ENCODE measurements at places on chromosomes 6 and 20.

GRCh38 chr6:15819226-15819625 is 156.4 kb upstream of the DTNBP1 start:
- no peak for DNase-seq

- no peak for DNase-seq
Observed at GRCh38 chr20:50565383-50565782, 55.2 kb downstream of the PTPN1 start.

- no peak for DNase-seq
Observed at GRCh38 chr20:62772990-62773844, 23.1 kb upstream of the MRGBP start.

- no peak for DNase-seq
Observed at GRCh38 chr6:111558690-111559187, 46.9 kb downstream of the TRAF3IP2 start.

DNA sequence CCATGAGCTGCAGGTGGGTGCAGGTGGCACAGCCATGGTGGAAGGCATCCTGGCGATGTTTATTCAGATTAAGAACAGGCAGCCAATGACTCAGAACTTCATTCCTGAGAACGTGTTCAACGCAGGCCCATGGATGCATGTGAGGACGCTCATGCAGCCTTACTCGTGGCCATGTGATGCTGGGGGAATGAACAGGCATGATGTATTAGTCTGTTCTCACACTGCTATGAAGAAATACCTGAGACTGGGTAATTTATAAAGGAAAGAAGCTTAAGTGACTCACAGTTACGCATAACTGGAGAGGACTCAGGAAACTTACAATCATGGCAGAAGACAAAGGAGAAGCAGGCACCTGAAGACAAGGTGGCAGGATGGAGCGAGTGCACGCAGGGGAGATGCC is 146.6 kb downstream of the RNASET2 start:
- DNase-seq = no peak

DNA sequence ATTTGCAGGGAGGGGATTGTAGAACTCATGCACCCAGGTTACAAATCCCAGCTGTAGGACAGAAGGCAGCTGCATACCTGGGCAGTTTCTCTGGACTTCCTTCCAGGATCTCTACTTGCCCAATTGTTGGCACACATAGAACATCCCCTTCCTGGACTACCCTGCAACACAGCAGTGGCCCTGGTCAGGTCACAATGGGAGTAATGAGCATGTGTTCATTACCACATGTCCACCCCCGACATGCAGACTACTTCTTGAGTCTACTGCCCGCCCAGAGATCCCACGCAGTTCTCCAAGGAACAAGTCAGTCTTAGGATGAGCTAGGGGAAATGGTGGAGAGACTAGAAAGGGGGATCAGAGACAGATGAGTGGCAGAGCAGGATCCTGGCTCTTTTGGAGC is 5.1 kb downstream of the PEX6 start:
- DNase-seq = no peak

- DNase-seq = no peak
Observed at GRCh38 chr6:157983406-157984119, 1.9 kb downstream of the SYNJ2 start.

DNA sequence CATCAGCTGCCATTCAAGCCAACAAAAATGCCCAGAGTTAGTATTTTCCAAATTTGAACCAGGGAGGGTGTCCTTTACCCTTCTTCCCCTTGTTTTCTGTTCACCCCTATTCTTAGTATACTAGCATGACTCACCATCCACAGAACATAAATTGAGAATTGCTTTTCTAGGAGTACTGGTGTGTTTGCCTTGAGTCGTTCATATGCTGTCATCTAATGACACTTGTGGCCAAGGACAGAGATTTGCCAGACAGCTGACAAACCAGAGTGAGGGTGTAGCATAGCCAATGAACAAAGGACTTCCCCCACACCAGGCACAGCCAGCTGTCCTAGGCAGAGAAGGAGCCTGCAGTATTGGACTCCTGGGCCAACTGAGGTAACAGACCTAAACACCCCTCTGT is 62.2 kb downstream of the FILIP1 start:
- no peak for DNase-seq

- DNase-seq = no peak
Observed at GRCh38 chr20:46142124-46142523, 24.0 kb downstream of the CD40 start.

GRCh38 chr20:47489448-47489872 is 12.2 kb upstream of the NCOA3 start:
- DNase-seq = no peak

GRCh38 chr6:44041461-44042260 is 85.6 kb downstream of the MRPL14 start:
- DNase-seq = no peak

GRCh38 chr6:112980676-112981075 is 633.5 kb downstream of the RFPL4B start:
- no peak for DNase-seq

DNA sequence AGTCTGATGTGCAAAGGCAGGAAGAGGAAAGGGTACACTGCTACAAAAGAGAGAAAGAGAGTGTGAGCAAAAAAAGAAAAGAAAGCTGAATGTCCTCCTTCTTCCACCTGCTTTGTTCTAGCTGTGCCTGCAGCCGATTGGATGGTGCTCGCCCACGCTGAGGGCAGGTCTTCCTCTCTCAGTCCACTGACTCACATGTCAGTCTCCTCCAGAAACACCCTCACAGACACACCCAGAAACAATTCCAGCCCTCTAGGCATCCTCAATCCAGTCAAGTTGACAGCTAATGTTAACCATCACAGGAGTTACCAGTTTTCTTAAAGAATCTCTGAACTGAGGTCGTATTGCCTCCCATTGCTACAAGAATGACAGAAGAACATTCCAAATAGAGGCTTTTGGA is 411.9 kb upstream of the SASH1 start:
- DNase-seq = no peak

- DNase-seq = no peak
Observed at GRCh38 chr20:1463971-1464570, 2.6 kb downstream of the NSFL1C start.

DNA sequence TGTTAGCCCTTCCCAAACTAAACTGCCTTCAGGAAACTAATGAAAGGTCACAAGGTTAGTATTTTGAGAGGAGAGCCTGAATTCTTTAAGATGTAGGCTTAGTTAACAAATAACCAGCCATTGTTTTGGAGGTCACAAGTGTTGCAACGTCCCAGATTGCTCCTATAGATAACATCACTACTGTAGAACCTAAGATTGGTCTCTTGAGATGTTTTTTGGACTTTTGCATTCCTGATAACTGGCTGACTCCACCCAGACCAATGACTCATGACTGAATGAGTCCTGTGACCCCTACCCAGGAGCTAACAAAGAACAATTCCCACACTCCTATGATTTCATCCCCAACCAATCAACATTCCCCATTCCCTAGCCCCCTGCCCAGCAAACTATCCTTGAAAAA is 178.8 kb downstream of the SCP2D1 start:
- DNase-seq = no peak

DNA sequence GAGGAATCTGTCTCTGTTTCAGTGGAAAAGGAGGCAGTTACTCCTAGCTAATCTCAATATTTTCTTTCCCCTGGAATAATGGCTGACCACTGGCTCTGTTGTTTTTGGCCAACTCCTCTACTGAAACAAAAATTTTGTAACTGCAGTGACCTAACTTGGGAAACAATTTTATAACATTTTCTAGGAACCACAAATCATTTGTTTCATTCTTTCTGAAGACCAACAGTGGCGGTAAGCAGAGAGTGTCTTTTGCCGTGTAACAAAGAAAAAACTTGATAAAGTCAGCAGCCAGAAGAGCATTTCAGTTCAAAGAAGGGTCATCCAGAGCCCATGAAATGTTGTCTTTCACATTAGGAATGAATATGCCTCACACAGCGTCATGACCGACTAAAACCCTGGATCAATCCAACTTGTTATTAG is 11.8 kb upstream of the BFSP1 start:
- peak; percentile 1 for DNase-seq

DNA sequence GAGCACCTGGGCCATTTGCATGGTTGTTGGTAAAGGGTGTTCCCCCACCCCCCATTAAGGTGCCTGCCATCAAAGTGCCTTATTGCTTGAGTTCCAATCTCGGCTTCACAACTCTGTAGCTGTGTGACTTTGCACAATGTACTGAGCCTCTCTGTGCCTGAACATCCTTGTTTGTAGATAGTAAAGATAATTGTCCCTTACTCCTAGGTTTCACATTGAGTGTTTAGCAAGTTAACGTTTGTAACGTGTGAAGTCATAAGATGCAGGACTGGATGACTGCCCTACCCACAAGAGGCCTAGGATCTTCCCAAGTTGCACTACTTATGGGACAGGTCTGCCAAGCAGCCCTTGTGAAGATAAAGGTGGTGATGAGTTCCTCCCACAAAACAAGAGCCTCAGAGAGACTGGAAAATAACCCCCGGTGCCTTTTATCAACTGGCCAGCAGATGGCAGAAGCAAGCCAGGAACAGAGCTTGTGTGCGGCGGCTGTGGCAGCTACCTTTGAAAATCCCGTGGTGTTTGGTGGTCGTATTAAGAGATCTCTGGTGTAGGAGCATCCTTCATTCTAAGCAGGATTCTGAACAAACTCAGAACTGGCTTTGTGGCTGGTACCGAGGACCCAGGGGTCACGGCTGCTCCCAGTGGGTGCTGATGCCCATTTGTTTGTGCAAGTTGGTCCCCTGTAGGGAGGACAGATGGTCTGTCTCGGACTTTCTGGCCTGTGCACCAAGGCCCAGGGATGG is 99.1 kb downstream of the CDH26 start:
- peak; percentile 46 for DNase-seq

DNA sequence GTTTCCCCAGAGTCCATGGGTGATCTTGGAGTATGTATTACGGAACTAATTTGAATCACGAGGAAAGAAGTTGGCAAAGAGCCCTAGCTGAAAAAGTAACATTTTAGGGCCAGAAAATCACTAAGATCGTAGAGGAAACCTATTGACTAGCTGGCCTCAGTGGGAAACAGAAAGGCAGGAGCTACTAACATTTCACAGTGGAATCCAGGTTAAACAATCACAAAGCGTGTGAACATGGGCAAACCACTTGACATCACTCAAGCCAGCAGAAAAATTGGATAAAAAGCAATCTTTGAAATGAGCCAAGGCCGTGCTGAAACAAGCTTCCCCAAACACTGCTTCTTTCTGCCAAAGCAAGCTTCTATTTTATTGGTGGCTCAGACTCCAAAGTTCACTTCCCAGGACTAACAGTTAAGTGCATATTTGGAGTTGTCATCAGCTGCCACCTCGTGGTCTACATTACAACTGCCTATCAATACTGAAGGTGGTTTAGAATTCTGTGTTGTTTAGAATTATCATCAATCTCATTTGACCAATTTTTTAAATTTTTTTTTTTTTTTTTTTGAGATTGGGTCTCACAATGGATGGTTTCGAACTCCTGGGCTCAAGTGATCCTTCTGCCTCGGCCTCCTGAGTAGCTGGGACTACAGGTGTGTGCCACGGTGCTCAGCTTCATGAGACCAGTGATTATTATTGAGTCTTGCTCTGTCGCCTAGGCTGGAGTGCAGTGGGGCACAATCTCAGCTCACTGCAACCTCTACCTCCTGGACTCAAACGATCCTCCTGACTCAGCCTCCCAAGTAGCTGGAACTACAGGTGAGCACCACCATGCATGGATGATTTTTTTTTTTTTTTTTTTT is 10.6 kb downstream of the RPS10 start:
- no peak for DNase-seq

- DNase-seq = no peak
Observed at GRCh38 chr20:17616480-17617211, 46.8 kb downstream of the DSTN start.

- DNase-seq = no peak
Observed at GRCh38 chr6:104969108-104969507, 12.2 kb downstream of the LIN28B start.

DNA sequence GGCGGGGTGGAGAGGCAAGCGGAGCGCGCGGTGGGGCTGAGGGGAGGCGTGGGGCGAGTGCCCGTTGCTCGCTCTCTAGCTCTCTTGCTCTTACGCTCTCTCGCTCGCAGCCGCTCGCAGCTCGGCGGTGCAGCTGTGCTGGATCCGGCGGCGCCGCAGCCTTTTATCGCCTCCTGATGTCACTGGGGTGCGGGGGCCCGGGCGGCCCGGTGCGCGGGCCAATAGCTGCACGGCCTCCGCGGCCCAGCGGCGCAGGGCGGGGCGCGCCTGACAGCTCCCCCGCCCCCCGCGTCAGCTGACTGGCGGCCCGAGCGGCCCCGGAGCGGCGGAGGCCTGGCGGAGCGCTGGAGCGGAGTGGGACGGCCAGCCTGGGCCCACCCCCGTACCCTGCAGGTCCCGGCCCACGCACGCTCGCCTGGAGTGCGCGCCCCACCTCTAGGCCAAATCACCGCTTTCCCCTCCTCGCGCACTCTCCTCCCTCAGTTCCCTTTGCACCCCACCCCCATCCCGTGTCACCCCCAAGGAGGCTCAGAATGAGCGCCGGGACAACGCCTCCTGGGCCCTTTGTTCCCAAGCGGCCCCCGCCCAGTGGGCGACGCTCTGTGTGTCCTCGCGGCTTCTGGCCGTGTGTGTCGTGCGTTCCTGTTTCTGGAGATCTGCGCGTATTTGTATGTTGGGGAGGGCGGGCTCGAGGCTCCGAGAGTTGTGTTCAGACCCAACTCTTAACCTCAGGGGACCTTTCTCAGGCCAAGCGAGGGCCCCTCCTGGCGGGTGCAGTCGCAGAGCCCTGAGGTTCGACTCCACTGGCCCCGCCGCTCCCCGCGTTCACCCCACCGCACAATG is at the start of gene MAFB:
TSS of gene MAFB (minus strand) at position 137 of the 843 bp plus-strand sequence. CDS start 386 bp downstream, outside the sequence.
- peak; percentile 49 for DNase-seq

DNA sequence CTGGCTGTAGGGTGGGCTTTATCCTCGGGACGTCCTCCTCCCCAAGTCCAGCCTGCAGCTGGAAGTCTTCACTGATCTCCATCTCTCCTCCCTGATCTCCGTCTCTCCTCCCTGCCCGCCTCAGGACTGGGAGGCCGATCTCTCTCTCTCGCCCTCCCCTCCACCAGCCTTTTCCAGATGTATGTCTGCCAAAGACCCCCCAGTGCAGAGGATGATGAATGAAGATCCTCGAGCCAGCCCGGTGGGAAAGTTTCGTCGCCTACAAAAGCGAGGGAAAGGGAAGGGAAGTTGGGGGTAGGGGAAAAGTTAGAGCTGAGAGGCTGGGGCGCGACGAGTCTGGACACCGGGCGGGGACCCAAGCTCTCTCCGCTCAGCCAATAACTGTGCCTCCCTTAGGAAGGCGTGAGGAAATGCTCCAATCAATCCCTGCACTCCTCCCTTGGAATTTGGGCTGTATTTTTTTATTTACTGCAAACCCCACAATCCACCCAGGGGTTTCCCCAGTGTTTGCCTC is 595 bp upstream of the SRF start:
- DNase-seq = no peak

- no peak for DNase-seq
Observed at GRCh38 chr6:130838951-130839350, 11.7 kb downstream of the SMLR1 start.

DNA sequence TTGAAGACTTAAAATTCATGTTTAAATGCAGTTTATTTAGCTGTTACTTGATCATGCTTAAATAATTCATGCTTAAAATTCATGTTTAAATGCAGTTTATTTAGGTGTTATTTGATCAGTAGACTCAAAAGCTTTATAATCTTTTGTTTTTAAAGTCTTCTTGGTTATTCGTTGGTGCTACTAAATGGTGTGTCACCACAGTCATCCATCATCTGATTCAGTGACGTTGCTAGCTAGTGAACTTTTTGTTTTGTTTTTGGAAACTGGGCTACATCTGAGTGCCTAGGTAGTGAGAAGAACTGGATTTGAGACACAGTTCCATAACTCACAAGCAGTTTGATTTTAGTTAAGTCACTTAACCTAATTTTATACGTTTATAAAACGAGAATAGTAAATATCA is 20.9 kb downstream of the SCAF8 start:
- no peak for DNase-seq
